Stomach (tissue), 19 donors: ENCODE measurements at places on chromosomes 2 and 18. TPM values are rescaled to one million over a fixed set of nuclear protein-coding genes. Genes with fewer than 3 reads are reported as not detected.

DNA sequence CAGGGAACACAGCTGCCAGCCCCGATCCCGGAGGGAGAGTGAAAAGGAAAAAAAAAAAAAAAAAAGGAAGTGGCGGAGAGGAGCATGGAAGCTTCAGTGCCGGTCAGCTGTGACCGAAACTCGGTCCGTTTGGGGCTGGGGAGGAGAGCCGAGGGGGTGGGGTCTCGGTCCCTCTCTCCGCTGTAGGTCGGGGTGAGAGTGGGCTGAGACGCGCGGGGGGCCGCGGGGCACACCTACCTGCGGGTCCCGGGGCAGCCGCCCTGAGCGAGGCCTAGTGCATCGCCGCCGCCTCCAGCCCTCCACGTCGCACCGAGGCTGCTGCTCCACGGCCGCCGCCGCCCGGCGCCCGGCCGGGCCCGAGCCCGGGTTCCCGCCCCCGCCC lies 536 bp downstream of the VPS54 start:
- no peak for DNase-seq
- peak overlapping the region; percentile 63 for H3K4me3 ChIP-seq
- H3K27ac ChIP-seq, result peak overlapping the region; percentile 96
- H3K27me3 ChIP-seq, result no peaks in the 10 kb centered on the region

GRCh38 chr2:155727187-155727895 lies 605.2 kb downstream of the NR4A2 start:
- no peaks in the 10 kb centered on the region for H3K36me3 ChIP-seq
- H3K4me3 ChIP-seq, result no peak overlapping the region
- no peak overlapping the region for H3K27ac ChIP-seq
- no peak for DNase-seq
- no peaks in the 10 kb centered on the region for H3K4me1 ChIP-seq
- H3K27me3 ChIP-seq, result no peaks in the 10 kb centered on the region

DNA sequence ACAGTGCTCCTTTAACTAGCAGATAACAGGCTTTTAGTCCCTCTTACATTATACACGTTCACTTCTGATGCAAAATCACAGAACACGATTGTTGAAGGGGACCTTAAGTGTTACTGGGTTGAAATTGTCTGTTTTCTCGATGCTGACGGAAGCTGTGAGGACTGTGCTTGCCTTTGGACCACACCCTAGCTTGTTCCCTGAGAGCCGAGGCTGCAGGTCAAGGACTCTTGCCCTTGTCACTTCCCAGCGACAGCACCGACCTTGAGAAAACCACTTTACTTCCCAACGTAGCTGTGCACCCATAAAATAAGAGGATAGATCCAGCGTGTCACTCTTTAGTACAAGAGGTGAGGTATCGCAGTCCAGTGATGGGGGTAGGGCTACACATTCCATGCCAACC lies 701.0 kb downstream of the DCDC2C start:
- no peaks in the 10 kb centered on the region for H3K36me3 ChIP-seq
- DNase-seq, result no peak
- H3K27me3 ChIP-seq, result no peaks in the 10 kb centered on the region
- H3K27ac ChIP-seq, result no peak overlapping the region
- no peak overlapping the region for H3K4me3 ChIP-seq
- no peaks in the 10 kb centered on the region for H3K4me1 ChIP-seq

DNA sequence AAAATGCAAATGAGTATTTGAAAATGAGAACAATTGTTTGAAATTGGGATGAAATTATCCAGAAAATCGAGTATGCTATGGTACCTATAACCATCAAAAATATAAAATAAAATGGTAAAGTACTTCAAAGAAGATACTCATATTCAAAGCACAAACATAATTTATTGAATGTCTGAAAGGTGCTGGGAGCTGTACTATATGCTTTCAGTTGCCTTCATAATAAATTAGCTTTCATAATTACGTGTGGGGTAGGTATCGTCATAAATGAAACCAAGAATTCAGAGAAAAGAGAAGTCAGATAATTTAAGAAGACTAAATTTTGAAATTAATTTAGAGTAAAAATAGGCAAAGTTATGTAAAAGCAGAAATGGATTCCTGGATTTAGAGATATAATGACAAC lies 721.9 kb upstream of the ACVR2A start:
- H3K27ac ChIP-seq, result no peak overlapping the region
- no peak overlapping the region for H3K4me3 ChIP-seq
- no peaks in the 10 kb centered on the region for H3K4me1 ChIP-seq
- H3K27me3 ChIP-seq, result no peaks in the 10 kb centered on the region
- no peak for DNase-seq
- H3K36me3 ChIP-seq, result no peaks in the 10 kb centered on the region

GRCh38 chr2:224778474-224778877 lies 62.3 kb upstream of the CCDC195 start:
- no peaks in the 10 kb centered on the region for H3K27me3 ChIP-seq
- H3K4me1 ChIP-seq, result no peaks in the 10 kb centered on the region
- DNase-seq, result peak; percentile 77
- peaks cover 16% of the 10 kb centered on the region for H3K36me3 ChIP-seq
- H3K27ac ChIP-seq, result no peak overlapping the region

SP140 gene
- polyA plus RNA-seq, result 1.1 TPM

GRCh38 chr2:60884800-60885199 lies 3.4 kb downstream of the REL start:
- no peak for DNase-seq
- H3K27ac ChIP-seq, result no peak overlapping the region
- H3K36me3 ChIP-seq, result no peaks in the 10 kb centered on the region
- H3K4me1 ChIP-seq, result peaks cover 9% of the 10 kb centered on the region
- no peak overlapping the region for H3K4me3 ChIP-seq
- H3K27me3 ChIP-seq, result no peaks in the 10 kb centered on the region

- H3K36me3 ChIP-seq, result no peaks in the 10 kb centered on the region
- H3K4me3 ChIP-seq, result no peak overlapping the region
- no peaks in the 10 kb centered on the region for H3K27me3 ChIP-seq
- no peak for DNase-seq
Observed at GRCh38 chr18:44729631-44730101, 49.0 kb downstream of the SETBP1 start.

PLGLB1 gene
- polyA plus RNA-seq, result 0.50 TPM

GRCh38 chr18:22477222-22477621 lies 59.5 kb upstream of the CTAGE1 start:
- no peak overlapping the region for H3K4me3 ChIP-seq
- H3K36me3 ChIP-seq, result no peaks in the 10 kb centered on the region
- peaks cover 3% of the 10 kb centered on the region for H3K4me1 ChIP-seq
- H3K27ac ChIP-seq, result no peak overlapping the region

CEBPZ gene
- polyA plus RNA-seq, result 54.2 TPM

OTOF gene
- 0.06 TPM for polyA plus RNA-seq

- H3K4me1 ChIP-seq, result no peaks in the 10 kb centered on the region
- no peaks in the 10 kb centered on the region for H3K36me3 ChIP-seq
- H3K27me3 ChIP-seq, result no peaks in the 10 kb centered on the region
- no peak overlapping the region for H3K4me3 ChIP-seq
- DNase-seq, result no peak
Observed at GRCh38 chr2:173708806-173709205, 256.4 kb downstream of the SP3 start.

DNA sequence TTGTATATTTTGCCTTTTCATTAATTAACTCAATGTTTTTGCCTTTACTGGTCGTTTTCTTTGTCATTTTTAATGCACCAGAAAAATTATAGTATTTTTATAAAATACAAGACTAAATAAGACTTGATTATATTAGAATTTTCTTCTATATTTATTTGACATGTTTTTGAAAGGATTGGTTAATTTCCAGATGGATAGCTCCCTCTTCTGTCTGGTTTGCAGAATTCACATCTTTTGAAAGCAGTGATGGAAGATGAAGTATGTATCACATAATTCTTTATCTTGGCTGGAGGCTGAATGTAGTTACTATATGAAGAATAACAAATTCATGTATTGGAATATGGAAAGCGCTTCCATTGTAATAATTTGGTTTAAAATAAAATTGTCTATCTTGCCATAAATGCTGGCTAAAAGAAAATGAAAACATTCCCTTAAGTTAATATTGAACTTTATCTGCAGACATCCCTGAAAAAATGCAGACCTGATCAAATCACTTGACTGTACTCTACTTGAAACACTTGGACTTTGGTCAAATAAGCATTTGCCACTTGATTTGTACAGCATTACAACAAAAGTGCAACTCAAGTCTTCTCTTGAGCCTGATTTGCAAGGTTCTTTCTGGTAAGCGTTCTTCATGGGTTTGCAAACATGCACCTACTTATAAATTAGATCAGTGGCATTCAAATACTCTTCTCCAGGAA lies 86.3 kb upstream of the EFEMP1 start:
- DNase-seq, result peak; percentile 67
- no peaks in the 10 kb centered on the region for H3K36me3 ChIP-seq
- no peak overlapping the region for H3K4me3 ChIP-seq
- no peaks in the 10 kb centered on the region for H3K4me1 ChIP-seq
- H3K27me3 ChIP-seq, result no peaks in the 10 kb centered on the region

GRCh38 chr2:59806486-59806885 lies 747.0 kb downstream of the BCL11A start:
- no peaks in the 10 kb centered on the region for H3K36me3 ChIP-seq
- H3K4me3 ChIP-seq, result no peak overlapping the region
- DNase-seq, result no peak
- H3K27me3 ChIP-seq, result no peaks in the 10 kb centered on the region
- H3K4me1 ChIP-seq, result no peaks in the 10 kb centered on the region

CXCR1 gene
- 0.61 TPM for polyA plus RNA-seq

DNA sequence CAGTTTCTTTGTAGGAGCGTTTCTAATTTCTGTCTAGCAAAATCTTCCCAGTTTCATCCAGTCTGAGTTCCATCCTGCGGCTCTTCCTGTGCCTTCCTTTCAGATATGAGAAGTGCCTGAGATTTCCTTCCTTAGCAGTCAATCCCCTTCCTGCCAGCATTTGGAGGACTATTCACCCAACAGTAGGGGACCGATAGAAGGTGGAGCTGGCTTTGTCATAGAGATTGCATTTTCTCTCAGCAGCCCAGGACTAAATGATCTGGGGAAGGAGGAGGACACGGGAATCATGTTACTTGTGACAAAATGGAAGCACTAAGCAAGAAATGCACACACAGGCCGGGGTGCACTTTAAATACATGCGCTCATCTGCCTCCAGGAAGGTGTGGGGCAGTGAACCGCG lies 5.6 kb upstream of the SMIM21 start:
- no peak for DNase-seq
- no peaks in the 10 kb centered on the region for H3K4me1 ChIP-seq
- H3K4me3 ChIP-seq, result no peak overlapping the region
- H3K27me3 ChIP-seq, result no peaks in the 10 kb centered on the region
- no peaks in the 10 kb centered on the region for H3K36me3 ChIP-seq

GRCh38 chr18:37305066-37305465 lies 260.5 kb downstream of the CELF4 start:
- no peak overlapping the region for H3K27ac ChIP-seq
- DNase-seq, result no peak
- H3K4me1 ChIP-seq, result no peaks in the 10 kb centered on the region
- H3K36me3 ChIP-seq, result no peaks in the 10 kb centered on the region

METAP1D gene
- 3.5 TPM for polyA plus RNA-seq

GRCh38 chr2:101478181-101479001 lies 3.5 kb upstream of the RFX8 start:
- peaks cover 25% of the 10 kb centered on the region for H3K27me3 ChIP-seq
- H3K4me3 ChIP-seq, result no peak overlapping the region
- DNase-seq, result peak; percentile 28
- no peak overlapping the region for H3K27ac ChIP-seq
- H3K4me1 ChIP-seq, result peaks cover 23% of the 10 kb centered on the region
- no peaks in the 10 kb centered on the region for H3K36me3 ChIP-seq

DNA sequence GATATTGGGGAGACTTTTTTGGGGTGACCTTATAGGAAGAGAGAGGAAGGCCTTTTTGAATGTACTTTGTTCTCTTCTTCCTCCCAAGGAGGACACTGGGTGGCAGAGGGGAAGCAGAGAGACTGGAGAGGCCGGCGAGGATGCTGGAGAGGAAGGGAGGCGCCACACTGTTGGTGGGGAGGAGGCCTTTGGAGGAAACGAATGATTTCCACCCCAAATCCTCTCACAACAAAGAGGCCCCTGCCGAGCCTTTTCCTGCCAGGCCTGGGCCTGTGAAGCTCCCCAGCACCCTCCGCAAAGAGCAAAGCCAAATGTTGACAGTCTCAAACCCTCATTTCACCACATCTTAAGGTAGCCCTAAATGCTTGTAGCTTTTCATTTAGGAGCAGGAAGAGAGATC lies 59.0 kb upstream of the UPP2 start:
- DNase-seq, result no peak
- no peak overlapping the region for H3K27ac ChIP-seq
- no peak overlapping the region for H3K4me3 ChIP-seq
- no peaks in the 10 kb centered on the region for H3K27me3 ChIP-seq
- H3K36me3 ChIP-seq, result no peaks in the 10 kb centered on the region
- no peaks in the 10 kb centered on the region for H3K4me1 ChIP-seq

REG1B gene
- polyA plus RNA-seq, result 6.2 TPM

MEIS1 gene
- 4.8 TPM for polyA plus RNA-seq

DNA sequence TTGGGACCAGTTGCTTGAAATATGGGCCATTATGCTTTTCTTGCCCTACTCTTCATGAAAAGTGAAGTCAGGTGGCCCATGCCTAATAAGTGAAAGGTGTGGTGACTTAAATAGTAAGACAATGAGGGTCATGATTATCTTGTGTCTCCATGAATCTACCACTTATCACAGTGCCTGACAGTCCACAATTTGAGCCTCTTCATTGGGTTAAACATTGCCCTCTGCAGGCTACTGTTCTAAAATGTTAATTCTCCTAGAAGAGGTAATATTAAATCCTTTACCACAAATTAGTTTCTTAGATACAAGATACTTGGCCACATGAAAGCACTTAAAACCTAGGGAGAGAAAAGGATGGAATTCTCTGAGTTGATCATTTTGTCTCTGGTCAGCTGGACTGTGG lies 4.0 kb downstream of the EGR4 start:
- no peaks in the 10 kb centered on the region for H3K36me3 ChIP-seq
- H3K27me3 ChIP-seq, result peaks cover 43% of the 10 kb centered on the region
- no peak for DNase-seq
- no peak overlapping the region for H3K4me3 ChIP-seq
- H3K27ac ChIP-seq, result no peak overlapping the region

LNPK gene
- polyA plus RNA-seq, result 2.7 TPM

HJURP gene
- polyA plus RNA-seq, result 6.6 TPM

LCLAT1 gene
- 1.8 TPM for polyA plus RNA-seq

IRS1 gene
- polyA plus RNA-seq, result 11.0 TPM

ZNF638 gene
- polyA plus RNA-seq, result 59.6 TPM

MERTK gene
- polyA plus RNA-seq, result 5.3 TPM

RNU2-63P gene
- not detected for polyA plus RNA-seq

- no peaks in the 10 kb centered on the region for H3K4me1 ChIP-seq
- no peaks in the 10 kb centered on the region for H3K36me3 ChIP-seq
- no peak for DNase-seq
- no peaks in the 10 kb centered on the region for H3K27me3 ChIP-seq
- H3K4me3 ChIP-seq, result no peak overlapping the region
- H3K27ac ChIP-seq, result no peak overlapping the region
Observed at GRCh38 chr2:238573065-238573778, 146.5 kb downstream of the ASB1 start.

GRCh38 chr2:31698722-31699121 lies 118.0 kb upstream of the SRD5A2 start:
- no peak for DNase-seq
- H3K27ac ChIP-seq, result no peak overlapping the region
- H3K4me1 ChIP-seq, result no peaks in the 10 kb centered on the region
- no peak overlapping the region for H3K4me3 ChIP-seq
- no peaks in the 10 kb centered on the region for H3K27me3 ChIP-seq
